ENCODE measurements at places on chromosomes 12 and 14.

- DNase-seq: no peak
These were observed 99.1 kb downstream of the CAPZA3 start for GRCh38 chr12:18837025-18837424.

DNA sequence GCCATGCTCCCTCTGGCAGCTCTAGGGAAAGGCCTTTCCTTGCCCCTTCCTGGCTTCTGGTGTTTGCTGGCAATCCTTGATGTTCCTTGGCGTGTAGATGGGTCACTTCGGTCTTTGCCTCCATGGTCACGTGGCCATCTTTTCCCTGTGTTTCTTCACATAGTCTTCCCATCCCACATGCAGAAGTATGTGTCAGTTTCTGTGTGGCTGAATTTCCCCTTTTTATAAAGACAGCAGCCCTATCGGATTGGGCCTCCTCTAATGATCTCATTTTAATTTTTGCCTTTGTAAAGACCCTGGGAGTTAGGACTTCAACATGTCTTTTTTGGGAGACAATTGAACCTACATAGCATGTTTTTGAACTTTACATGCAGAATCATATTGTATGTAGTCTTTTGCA is 107.2 kb upstream of the FGD4 start:
- no peak for DNase-seq

DNA sequence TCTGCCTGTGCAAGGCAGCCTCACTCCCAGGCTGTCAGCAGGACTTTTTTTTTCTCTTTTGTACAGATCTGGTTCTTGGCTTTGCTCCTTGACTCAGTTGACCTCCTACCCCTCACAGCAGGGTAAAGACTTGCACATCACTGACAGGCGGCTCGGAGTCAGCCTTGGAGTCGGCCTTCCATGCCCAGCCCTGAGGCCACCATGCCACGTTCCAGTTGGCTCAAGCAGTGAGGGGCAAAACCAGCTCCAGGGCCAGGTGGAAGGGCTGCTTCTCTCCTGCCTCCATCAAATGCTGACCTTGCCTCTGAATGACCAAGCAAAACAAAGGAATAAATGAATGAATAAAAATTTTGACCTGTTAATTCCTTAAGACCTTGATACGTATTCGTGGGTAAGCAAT is 27.6 kb downstream of the JAG2 start:
- DNase-seq: no peak

DNA sequence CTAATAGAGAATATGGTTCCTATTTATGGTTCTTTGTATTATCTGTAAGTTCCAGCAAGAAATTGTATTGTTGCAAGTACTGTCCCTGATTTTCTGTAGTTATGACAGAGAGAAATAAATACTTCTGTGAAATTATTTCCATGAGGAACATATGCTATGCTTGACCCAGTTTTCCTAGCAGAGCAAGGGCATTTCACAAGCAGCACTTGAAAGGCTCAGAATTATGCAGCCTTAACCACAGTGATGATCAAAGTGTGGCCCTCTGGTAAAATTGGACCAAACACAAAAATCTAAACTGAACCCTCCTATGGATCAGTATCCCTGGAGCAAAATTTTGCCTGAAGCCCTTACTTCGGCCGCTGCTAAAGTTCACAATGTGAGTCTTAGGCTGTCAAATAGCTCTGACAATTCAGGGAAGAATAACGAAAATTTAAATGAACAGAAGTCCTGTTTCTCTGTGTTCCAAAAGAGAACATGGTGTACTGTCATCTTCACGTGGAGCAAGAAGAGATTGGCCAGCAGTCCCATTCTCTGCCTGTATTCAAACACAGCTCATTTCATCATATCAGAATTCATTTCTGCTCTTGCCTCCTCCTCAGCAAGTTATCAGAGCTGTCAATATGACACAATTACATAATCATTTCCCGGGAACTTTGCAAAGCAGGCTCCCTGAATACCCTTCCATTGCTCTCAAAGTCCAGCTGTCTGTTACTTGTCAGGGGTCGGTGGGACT is 471.9 kb downstream of the RPS29 start:
- DNase-seq: no peak

- peak; percentile 49 for DNase-seq
These were observed 47.4 kb downstream of the SLC38A1 start for GRCh38 chr12:46221255-46222128.

GRCh38 chr12:105030820-105031807 is 45.0 kb downstream of the NOPCHAP1 start:
- no peak for DNase-seq

DNA sequence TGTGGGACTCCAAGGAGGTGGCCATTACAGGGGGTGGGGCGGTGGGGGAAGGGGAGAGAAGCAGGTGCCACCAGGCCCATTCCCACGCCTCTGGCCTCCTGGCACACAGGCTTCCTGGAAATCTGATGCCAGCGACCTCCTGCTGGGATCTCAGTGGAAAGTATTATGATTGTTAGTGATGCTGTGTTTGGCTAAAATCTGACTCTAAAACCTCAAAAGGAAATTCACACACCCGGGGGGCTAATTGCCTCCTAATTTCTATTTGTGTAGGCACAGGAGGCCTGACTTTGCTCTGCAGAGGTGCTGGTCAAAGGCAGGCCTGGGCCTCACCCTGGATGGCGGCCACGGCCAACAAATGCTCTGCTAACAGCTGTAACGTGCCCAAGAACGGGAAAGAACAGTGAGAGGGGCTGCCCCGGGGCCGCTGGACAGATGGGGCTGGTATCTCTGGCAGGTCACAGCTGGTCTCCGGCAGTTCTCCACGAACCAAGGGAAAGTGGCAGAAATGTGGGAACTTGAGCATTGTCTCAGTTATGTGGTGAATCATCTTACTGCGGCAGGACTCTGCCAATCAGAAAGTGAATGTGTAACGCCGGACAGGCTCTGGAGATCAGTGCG is 14.3 kb downstream of the FAM181A start:
- DNase-seq: peak; percentile 64

GRCh38 chr12:51917746-51918453 is 10.6 kb downstream of the ACVRL1 start:
- no peak for DNase-seq

DNA sequence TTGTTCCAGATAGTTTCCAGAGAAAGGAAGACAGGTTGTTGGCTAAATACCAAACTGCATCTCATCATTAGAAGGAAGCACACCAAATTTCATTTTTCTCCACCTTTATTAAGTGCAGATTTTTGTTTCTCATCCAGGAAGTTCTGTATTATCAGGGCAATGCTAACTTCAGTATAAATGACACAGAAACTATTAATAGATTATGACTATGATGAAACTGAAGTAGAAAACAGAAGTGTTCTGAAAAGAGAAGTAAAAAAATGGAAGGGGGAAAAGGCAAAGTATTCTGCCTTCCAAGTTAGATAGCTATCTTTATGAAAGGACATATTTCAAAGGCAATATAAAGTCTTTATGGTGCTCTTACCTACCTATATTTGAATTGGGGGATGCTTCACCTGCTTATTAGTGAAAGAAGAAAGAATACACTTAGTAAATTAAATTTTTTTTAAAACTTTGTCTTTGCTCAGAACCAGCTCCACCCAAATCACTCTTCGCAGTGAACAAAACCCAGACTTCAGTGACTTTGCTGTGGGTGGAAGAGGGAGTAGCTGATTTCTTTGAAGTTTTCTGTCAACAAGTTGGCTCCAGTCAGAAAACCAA is 223.9 kb downstream of the PTPRO start:
- DNase-seq: peak; percentile 30

GRCh38 chr12:49478949-49479664 is 59.7 kb upstream of the KCNH3 start:
- DNase-seq: no peak

- DNase-seq: no peak
These were observed 8.6 kb downstream of the NR4A1 start for GRCh38 chr12:52059582-52060497.

DNA sequence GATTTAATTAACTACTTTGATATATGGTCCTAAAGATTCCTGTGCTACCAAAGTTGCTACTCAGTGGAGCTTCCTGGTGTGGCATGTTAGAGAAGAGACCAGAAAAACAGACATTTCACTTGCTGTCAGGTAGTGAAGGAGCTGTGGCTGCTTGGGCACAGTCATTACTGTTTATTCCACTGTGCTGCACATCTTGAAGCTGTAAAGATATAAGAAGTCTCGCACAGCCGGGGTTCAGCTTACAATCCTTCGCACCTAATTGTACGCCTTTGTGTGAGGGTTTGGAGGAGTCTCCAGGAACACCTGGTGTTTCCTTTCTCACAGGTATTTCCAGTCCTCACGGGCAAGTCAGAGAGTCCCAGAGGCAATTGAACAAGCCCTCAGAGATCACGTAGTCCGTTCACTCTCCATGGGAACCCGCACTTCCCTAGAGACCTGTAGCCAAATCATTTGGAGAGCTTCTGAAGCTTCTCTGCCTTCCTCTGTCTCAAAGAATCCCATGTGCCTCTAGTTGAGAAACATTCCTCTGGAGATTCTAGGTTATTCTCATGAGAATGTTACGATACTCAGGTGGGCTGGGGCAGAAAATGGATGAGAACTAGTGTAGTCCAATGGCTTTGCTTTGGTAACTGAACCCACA is 4.1 kb downstream of the EVL start:
- DNase-seq: no peak

- DNase-seq: no peak
These were observed 18.9 kb downstream of the NID2 start for GRCh38 chr14:52049721-52050588.

DNA sequence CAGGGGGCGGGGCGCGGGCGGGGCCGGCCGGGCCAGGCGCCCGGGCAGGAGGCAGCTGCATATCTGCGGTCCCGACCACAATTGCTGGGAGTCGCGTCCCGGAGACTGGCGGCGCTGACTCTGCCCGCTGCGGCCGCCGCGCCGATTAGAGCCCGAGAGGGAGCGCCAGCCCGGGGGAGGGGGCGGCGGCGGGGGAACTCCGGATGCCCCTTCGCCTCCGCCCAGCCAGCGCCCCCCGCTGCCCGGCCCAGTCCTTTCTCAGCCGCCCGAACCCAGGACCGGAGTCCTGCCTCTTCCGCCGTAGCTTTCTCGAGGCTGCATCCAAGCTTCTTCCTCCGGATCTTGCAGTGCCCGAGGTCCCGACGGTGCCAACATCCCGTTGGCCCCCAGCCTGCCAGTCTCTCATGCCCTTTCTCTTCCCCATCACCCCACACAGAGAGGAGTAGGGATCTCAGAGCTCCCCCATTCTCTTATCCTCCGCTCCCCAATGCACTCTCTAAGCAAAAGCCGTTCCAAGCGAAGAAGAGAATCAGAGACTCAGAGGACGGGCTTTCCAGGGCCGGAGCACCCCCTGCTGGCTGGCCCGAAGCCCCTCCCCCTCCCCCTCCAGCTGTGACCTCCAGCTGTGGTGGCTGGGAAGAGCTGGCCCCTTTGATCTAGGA is 8.8 kb upstream of the SP7 start:
- peak; percentile 77 for DNase-seq

DNA sequence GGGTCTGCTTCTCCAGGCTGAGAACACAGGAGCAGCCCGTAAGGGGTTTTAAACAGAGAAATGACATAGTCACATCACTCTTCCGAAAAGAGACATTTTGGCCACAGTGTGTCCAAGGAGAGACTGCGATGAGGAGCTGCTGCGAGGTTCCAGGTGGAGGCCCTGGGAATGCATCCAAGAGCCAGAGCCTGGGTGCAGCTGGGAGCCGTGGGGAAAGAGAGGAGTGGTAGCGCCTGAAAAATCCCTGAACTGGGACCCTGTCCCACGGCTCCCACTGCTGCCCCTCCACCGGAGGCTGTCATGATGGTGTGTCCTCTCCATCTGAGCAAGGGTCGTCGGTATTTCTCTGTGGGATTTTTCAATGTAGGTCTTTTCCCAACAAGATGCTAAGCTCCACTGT is 146.9 kb downstream of the BCL11B start:
- no peak for DNase-seq

GRCh38 chr12:2244013-2244861 is 191.4 kb downstream of the CACNA1C start:
- peak; percentile 94 for DNase-seq

GRCh38 chr12:77372026-77372425 is 306.7 kb upstream of the E2F7 start:
- no peak for DNase-seq

- no peak for DNase-seq
These were observed 348.8 kb downstream of the TMEM117 start for GRCh38 chr12:44184499-44185206.

DNA sequence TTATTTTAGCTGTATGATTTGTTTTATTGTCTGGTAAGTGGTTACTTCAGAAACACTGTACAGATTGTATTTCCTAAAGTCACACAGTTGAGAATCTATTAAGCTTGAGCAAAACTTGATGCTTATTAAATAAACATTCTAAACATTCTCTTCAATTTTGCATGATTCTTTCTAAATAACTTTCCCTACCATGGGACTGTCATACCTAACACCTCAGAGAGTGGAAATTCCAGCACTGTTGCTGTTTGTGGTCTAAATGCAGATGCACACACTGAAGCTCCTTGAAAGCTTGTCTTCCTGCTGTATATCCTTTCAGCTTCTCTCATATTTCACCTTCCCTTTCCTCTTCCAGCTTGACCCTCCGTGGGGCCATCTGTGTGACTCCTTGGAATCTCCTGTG is 392.0 kb downstream of the LRIG3 start:
- peak; percentile 81 for DNase-seq

GRCh38 chr12:65634626-65635331 is 189.5 kb upstream of the HMGA2 start:
- DNase-seq: peak; percentile 95

GRCh38 chr14:92737206-92737605 is 11.2 kb downstream of the LGMN start:
- DNase-seq: no peak

GRCh38 chr14:76937181-76938091 is 91.1 kb downstream of the IRF2BPL start:
- peak; percentile 92 for DNase-seq

DNA sequence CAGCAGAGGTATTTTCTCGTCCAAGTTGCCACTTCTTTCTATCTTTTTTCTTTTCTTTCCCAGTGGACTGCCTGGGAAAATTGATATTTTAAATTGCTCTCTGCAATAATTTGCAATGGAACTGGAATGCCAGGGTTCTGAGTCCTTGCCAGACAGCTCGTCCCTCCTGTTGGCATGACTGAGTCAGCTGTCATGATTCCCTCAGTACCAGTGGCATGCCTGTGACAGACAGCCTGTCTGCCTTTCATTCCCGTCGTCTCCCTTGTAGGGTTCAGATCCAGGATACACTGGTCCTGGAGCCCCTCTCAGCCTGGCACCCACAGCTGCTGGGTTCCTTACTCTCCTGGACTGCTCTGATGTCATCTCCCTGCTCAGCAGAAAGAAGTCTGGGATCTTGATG is 84.8 kb downstream of the PTPN11 start:
- DNase-seq: peak; percentile 4

- peak; percentile 72 for DNase-seq
These were observed 158.0 kb downstream of the SLC5A8 start for GRCh38 chr12:101051901-101052550.

DNA sequence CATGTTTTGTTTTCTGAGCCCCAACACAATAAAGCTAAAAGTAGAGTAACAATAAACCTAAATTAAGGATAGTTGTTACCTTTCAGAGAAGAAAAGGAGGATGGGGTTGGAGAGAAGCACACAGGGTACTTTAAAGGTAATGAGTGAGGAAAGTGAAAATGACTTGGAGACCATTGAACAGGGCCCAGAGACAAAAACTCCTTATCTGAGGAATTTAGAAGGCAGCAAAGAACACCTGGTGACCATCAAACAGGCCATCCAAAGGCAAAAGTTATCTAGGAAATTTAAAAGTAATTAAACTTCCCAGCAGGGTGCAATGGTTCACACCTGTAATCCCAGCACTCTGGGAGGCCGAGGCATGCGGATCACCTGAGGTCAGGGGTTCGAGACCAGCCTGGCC is 39.0 kb upstream of the CEP83 start:
- no peak for DNase-seq

- DNase-seq: peak; percentile 27
These were observed 51.3 kb upstream of the PLBD1 start for GRCh38 chr12:14618983-14619382.

- DNase-seq: no peak
These were observed 78.0 kb upstream of the DDHD1 start for GRCh38 chr14:53231171-53231570.

All from fibroblast of skin of back (primary cell).